ENCODE measurements at places on chromosomes 7 and 10. TPM values are rescaled to one million over a fixed set of nuclear protein-coding genes. Genes with fewer than 3 reads are reported as not detected.

GRCh38 chr7:128366986-128367385 lies 5.5 kb upstream of the PRRT4 start:
- DNase-seq = no peak
- no peak overlapping the region for H3K27ac ChIP-seq
- H3K36me3 ChIP-seq = no peaks in the 10 kb centered on the region
- H3K27me3 ChIP-seq = peaks cover 46% of the 10 kb centered on the region
- no peak overlapping the region for H3K4me3 ChIP-seq

GRCh38 chr7:121878918-121879464 lies 6.0 kb downstream of the PTPRZ1 start:
- H3K27me3 ChIP-seq = peaks cover 30% of the 10 kb centered on the region
- H3K4me3 ChIP-seq = no peak overlapping the region
- H3K27ac ChIP-seq = no peak overlapping the region
- no peak for DNase-seq
- no peaks in the 10 kb centered on the region for H3K36me3 ChIP-seq
- H3K4me1 ChIP-seq = no peaks in the 10 kb centered on the region

DNA sequence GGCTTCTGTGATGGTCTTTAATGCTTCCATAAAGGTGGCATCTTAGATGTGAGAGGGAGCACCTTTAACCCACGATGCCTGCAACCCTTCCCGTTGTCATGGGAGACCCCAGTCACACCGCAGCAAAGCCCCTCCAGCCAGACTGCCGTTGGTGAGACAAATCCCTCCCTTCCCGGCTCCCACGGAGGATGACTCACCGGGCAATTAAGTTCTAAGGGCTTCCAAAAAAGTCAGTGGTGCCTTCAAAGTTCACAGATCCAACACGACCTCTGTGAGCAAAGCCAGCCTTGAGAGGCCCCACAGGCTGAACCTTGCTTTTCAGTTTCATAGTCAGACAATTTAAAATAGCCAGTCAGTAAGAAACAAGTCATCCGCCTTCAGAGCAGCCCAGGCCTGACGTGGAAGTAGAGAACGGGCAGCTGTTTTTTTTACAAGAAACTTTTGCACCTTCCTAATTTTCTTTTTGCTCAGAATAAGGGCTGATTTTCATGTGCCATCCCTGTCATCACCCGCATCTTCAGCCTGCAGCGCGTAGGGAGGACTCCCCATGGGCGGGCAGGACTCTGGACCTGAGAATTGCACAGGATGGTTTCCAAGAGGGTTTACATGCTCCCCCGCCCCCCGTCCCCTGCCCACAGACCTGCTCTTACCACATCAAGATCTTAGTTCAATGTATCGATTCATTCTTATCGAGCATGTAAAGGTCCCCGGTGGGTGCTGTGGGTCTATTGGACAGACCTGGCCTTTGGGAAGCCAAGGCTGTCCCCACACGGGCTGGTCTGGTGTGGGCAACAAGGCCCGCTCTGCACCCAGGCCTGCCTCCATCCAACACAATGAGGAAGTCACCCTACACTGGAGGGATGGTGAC lies 333.9 kb downstream of the DNAJB6 start:
- H3K4me1 ChIP-seq = no peaks in the 10 kb centered on the region
- H3K27me3 ChIP-seq = no peaks in the 10 kb centered on the region
- no peak for DNase-seq
- no peak overlapping the region for H3K4me3 ChIP-seq

GRCh38 chr7:100400656-100401055 lies 27.4 kb downstream of the PILRA start:
- peaks cover 10% of the 10 kb centered on the region for H3K27me3 ChIP-seq
- DNase-seq = peak; percentile 30
- H3K4me3 ChIP-seq = no peak overlapping the region
- no peaks in the 10 kb centered on the region for H3K4me1 ChIP-seq
- no peaks in the 10 kb centered on the region for H3K36me3 ChIP-seq

The TACR2 gene
- total RNA-seq = not detected

DNA sequence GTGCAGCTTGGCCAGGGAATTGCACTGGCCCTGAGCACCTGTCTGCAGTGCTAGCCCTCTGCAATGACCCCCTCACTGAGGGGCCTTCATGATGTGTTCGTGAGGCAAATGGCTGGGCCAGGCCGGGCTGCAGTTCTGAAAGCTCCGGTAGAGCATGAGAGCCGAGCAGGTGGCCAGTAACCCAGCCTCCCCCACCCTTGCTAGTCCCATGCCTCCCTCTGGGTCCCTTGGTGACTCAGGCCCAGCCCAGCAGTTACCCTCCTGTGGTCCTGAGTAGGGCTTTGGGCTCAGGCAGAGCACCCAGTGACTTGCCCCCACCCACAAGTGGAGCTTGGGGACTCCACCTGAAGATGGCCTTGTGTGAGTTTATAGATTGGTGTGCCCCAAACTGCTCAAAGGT lies 16.1 kb upstream of the CSGALNACT2 start:
- no peaks in the 10 kb centered on the region for H3K36me3 ChIP-seq
- no peak for DNase-seq
- H3K4me1 ChIP-seq = no peaks in the 10 kb centered on the region
- H3K4me3 ChIP-seq = no peak overlapping the region
- no peaks in the 10 kb centered on the region for H3K27me3 ChIP-seq

The SLIT1 gene
- total RNA-seq = 0.05 TPM

GRCh38 chr7:15305002-15305600 lies 256.7 kb downstream of the AGMO start:
- H3K27ac ChIP-seq = no peak overlapping the region
- H3K36me3 ChIP-seq = no peaks in the 10 kb centered on the region
- peak; percentile 65 for DNase-seq
- H3K4me1 ChIP-seq = no peaks in the 10 kb centered on the region

- no peak overlapping the region for H3K27ac ChIP-seq
- no peaks in the 10 kb centered on the region for H3K36me3 ChIP-seq
- peaks cover 12% of the 10 kb centered on the region for H3K27me3 ChIP-seq
- H3K4me1 ChIP-seq = no peaks in the 10 kb centered on the region
- H3K4me3 ChIP-seq = no peak overlapping the region
- DNase-seq = no peak
Observed at GRCh38 chr10:33735464-33735923, 401.0 kb upstream of the NRP1 start.

DNA sequence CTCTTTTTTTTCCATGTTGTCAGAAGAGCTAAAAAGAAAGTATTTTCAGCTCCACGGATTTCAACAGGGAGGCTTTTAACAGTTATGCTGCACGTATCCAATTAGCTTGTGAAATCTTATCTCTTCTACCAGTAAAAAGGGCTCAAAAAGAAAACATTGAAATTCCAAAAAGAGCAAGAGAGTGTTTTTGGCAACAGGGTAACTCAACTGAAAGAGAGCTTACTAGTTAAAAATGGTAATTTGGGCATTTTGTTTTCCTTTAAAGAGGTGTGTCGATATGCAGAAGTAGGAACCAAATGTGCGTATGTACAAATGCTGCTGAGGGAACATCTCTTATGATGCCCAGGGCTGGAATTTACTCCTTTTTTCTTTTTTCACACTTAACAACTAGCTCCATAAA lies 292.8 kb downstream of the PRKG1 start:
- H3K27me3 ChIP-seq = no peaks in the 10 kb centered on the region
- no peaks in the 10 kb centered on the region for H3K36me3 ChIP-seq
- no peaks in the 10 kb centered on the region for H3K4me1 ChIP-seq
- H3K27ac ChIP-seq = no peak overlapping the region
- no peak for DNase-seq

The MCU gene
- total RNA-seq = 26.1 TPM
